Ovary (tissue), 10 donors: ENCODE measurements at places on chromosomes 7 and 10. TPM values are rescaled to one million over a fixed set of nuclear protein-coding genes. Genes with fewer than 3 reads are reported as not detected.

DNA sequence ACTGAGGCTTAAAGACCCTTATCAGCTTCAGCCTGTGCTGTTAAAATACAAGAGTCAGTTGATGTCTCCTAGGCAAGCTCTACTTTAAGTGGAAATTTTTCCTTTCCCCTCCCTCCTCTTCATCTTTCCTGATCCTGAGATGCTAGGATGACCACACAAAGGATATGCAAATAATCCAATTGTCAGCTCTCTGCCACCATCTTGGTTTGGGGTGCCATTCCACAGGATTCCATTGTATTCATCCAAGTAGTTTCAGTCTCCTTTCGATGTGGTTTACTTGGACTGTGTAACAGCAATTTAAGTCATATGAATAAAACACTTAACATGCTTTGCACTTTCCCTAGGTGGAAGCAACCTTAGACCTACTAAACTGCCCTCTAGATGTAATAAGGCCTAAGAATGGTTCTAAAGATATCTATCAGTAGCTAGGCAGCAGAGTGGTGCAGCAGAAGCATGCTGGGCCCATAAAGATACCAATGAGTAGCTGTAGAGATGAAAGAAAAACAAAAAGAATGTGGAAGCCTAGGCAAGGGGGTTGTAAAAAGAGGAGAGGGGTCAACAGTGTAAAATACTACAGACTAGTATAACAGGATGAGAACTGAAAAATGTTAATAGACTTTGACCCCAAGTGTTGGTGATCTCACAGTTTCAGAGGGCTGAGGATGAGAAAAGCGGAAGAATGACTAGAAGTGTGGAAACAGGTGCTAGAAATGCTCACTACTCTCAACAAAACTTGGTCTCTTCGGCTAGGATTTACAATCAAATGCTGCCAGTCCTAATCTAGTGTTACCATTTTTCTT, 2.4 kb upstream of the CFAP69 start:
- H3K4me1 ChIP-seq = peaks cover 5% of the 10 kb centered on the region
- H3K27ac ChIP-seq = no peak overlapping the region
- no peaks in the 10 kb centered on the region for H3K27me3 ChIP-seq
- H3K36me3 ChIP-seq = no peaks in the 10 kb centered on the region
- no peak for DNase-seq

DNA sequence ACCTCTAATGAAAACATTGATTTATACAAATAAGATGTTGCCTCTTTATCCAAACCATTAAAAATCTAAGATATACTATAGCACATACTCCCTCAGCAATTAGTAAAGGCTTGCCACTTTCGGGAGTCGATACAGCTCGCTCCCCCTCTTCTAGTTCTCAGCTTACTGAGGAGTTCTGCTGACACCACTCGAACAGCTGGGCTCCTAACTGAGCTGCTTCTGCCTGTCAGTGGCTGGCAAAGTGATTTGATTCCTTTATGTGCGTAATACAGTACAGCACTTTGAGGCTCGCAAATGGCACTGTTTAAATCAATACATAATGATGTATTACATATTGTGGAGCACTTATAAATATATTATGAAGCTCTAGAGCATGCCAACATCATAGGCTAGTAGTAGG, 241.8 kb downstream of the CREB5 start:
- no peak for DNase-seq
- no peaks in the 10 kb centered on the region for H3K27me3 ChIP-seq
- H3K4me3 ChIP-seq = no peak overlapping the region
- no peaks in the 10 kb centered on the region for H3K4me1 ChIP-seq
- H3K27ac ChIP-seq = no peak overlapping the region

DNA sequence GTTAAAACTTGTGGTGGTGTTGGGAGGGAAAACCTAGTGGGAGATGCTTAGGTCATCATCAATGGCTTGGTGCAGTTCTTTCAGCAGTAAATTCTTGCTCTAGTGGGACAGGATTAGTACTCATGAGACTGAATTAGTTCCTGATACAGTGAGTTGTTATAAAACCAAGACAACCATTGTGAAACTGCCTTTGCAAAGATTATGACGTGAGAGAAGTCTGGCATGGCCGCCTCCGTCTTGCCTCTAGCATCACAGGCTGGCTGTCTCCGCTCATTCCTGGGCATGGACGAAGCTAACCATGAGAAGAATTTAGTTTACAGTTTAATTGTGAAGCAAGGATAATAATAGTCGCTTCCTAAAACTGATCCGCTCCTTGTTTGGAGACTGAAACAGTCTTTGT, 186.4 kb downstream of the KIF20B start:
- no peaks in the 10 kb centered on the region for H3K36me3 ChIP-seq
- H3K27me3 ChIP-seq = no peaks in the 10 kb centered on the region
- no peak overlapping the region for H3K27ac ChIP-seq

The LRRC4 gene
- total RNA-seq = 7.1 TPM

The MSANTD7 gene
- total RNA-seq = 9.6 TPM

GRCh38 chr10:72574636-72575035, 51.2 kb downstream of the MICU1 start:
- H3K4me3 ChIP-seq = no peak overlapping the region
- no peaks in the 10 kb centered on the region for H3K27me3 ChIP-seq
- peaks cover 2% of the 10 kb centered on the region for H3K4me1 ChIP-seq
- H3K27ac ChIP-seq = no peak overlapping the region
- H3K36me3 ChIP-seq = no peaks in the 10 kb centered on the region
- no peak for DNase-seq

DNA sequence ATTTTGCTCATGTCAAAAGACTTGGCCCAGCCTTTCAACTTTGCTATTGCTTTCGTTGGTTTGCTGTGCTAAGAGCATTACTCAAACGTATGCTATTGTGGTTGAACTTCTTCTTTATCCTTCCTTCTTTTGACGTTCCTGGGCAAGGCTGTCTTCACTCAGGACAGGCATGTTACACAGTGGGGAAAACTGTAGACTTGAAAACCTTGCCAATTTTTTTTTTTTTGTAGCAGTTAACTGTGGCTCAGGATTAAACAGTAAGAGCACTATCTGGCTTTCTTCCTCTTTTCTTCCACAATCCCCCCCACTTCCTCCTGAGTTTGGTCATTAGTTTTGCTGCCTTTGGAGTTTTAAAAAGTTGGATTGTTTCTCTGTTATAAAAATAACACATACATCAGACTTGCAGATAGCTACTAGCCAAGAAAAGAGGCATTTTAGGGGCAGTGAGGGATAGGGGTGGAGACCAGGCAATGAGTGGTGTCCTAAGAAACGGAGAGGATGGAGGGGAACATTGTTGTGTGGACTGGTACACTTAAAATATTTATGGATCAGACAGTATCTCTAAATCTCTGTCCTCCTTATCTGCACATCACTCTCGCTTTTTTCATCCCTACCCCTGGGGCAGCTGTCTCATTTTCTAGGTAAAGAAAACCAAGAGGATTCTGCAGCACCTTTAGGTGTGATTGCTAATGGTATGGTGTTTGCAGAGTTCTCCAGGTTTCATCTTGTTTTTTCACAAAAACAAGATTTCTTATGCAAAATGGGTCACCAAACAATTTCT, 181.7 kb downstream of the LRMDA start:
- H3K36me3 ChIP-seq = no peaks in the 10 kb centered on the region
- no peaks in the 10 kb centered on the region for H3K27me3 ChIP-seq
- no peak for DNase-seq
